ENCODE measurements at places on chromosomes 5 and 9. TPM values are rescaled to one million over a fixed set of nuclear protein-coding genes. Genes with fewer than 3 reads are reported as not detected.

The CORO2A gene
- total RNA-seq, result 5.0 TPM

The HRCT1 gene
- total RNA-seq, result 0.63 TPM

The FAM200C gene
- 32.9 TPM for total RNA-seq

The CD180 gene
- total RNA-seq, result 0.31 TPM

The ZNF346 gene
- total RNA-seq, result 60.4 TPM

The CCDC152 gene
- 8.1 TPM for total RNA-seq

The NR5A1 gene
- not detected for total RNA-seq

The FAT2 gene
- 0.94 TPM for total RNA-seq

The SV2C gene
- total RNA-seq, result 1.9 TPM

The LCNL1 gene
- 0.94 TPM for total RNA-seq

The MEIKIN gene
- not detected for total RNA-seq

The NEUROG1 gene
- 1.6 TPM for total RNA-seq

The UBE2QL1 gene
- total RNA-seq, result 52.3 TPM

The QRFP gene
- total RNA-seq, result not detected

The LHFPL2 gene
- total RNA-seq, result 27.2 TPM

The FAM120A gene
- total RNA-seq, result 81.1 TPM

The POLE3 gene
- 31.3 TPM for total RNA-seq

The TNC gene
- 101 TPM for total RNA-seq

The IFNB1 gene
- not detected for total RNA-seq

The LRRC70 gene
- total RNA-seq, result 8.5 TPM

The IFNE gene
- not detected for total RNA-seq

The IGFBPL1 gene
- 90.5 TPM for total RNA-seq

The SH3RF2 gene
- total RNA-seq, result 0.94 TPM

The ADAMTSL1 gene
- 44.1 TPM for total RNA-seq

The PTGDS gene
- total RNA-seq, result 11.9 TPM

The PARP8 gene
- total RNA-seq, result 61.3 TPM

The DNAJC25 gene
- 5.3 TPM for total RNA-seq

The SPINK4 gene
- total RNA-seq, result not detected

The IARS1 gene
- total RNA-seq, result 183 TPM

The ZCCHC7 gene
- total RNA-seq, result 32.6 TPM

The GRXCR2 gene
- total RNA-seq, result not detected

The PPIC gene
- 1.3 TPM for total RNA-seq

The LCN15 gene
- not detected for total RNA-seq

The AQP7 gene
- not detected for total RNA-seq

The NDUFA8 gene
- 27.5 TPM for total RNA-seq

The CYLC2 gene
- total RNA-seq, result not detected

The SAPCD2 gene
- 2.5 TPM for total RNA-seq

The ZNF622 gene
- total RNA-seq, result 24.1 TPM

The SLC36A1 gene
- 31.0 TPM for total RNA-seq

The CD74 gene
- total RNA-seq, result 2.2 TPM

The GABRP gene
- total RNA-seq, result not detected

The IRX2 gene
- not detected for total RNA-seq

The ZNF462 gene
- 182 TPM for total RNA-seq

The SPINK5 gene
- not detected for total RNA-seq

The SCGB3A2 gene
- not detected for total RNA-seq

The GRM6 gene
- total RNA-seq, result 0.63 TPM

The PCDHA8 gene
- total RNA-seq, result 25.7 TPM
